Mammary microvascular endothelial cell (primary cell): ENCODE measurements at places on chromosomes 13 and 19. TPM values are rescaled to one million over a fixed set of nuclear protein-coding genes. Genes with fewer than 3 reads are reported as not detected.

Gene PARP4
- 77.7 and 86.8 TPM in 2 replicates for total RNA-seq

Gene LENG9
- total RNA-seq = 2.9 and 6.0 TPM in 2 replicates

Gene OR7A5
- total RNA-seq = not detected in 2 replicates

Gene LILRB4
- total RNA-seq = not detected in 2 replicates

Gene FUT6
- not detected in 2 replicates for total RNA-seq

Gene ZNF98
- not detected in 2 replicates for total RNA-seq

Gene CDC42EP5
- total RNA-seq = 46.9 and 49.0 TPM in 2 replicates

Gene ERVV-1
- total RNA-seq = not detected in 2 replicates

Gene IL4I1
- total RNA-seq = 24.2 and 29.4 TPM in 2 replicates

Gene GFY
- not detected in 2 replicates for total RNA-seq

Gene PLK5
- not detected in 2 replicates for total RNA-seq

Gene TUBA3C
- total RNA-seq = not detected in 2 replicates

Gene NUFIP1
- total RNA-seq = 3.1 and 3.8 TPM in 2 replicates

Gene NXNL1
- total RNA-seq = not detected in 2 replicates

Gene ARRDC5
- not detected in 2 replicates for total RNA-seq

Gene KANK3
- total RNA-seq = 33.0 and 40.5 TPM in 2 replicates

Gene KLK6
- total RNA-seq = not detected in 2 replicates

Gene COX7A1
- 20.4 and 29.4 TPM in 2 replicates for total RNA-seq

Gene KIR2DL3
- not detected in 2 replicates for total RNA-seq

Gene AMER2
- not detected in 2 replicates for total RNA-seq

Gene TJP3
- not detected in 2 replicates for total RNA-seq

Gene MAB21L1
- 0.27 TPM in 1 of 2 replicates, not detected in the other for total RNA-seq

Gene CALR
- 1,347 and 1,380 TPM in 2 replicates for total RNA-seq
